ENCODE measurements at places on chromosomes 2 and 18. TPM values are rescaled to one million over a fixed set of nuclear protein-coding genes. Genes with fewer than 3 reads are reported as not detected.
A peak's percentile ranks its signal among the peaks of the same experiment; 100 is the strongest.

GRCh38 chr2:8096484-8096883, 585.4 kb upstream of the ID2 start:
- no peaks in the 10 kb centered on the region for H3K4me1 ChIP-seq
- H3K36me3 ChIP-seq = no peaks in the 10 kb centered on the region
- no peak for DNase-seq
- H3K27ac ChIP-seq = no peak overlapping the region
- H3K4me3 ChIP-seq = no peak overlapping the region

- H3K36me3 ChIP-seq = no peaks in the 10 kb centered on the region
- no peaks in the 10 kb centered on the region for H3K27me3 ChIP-seq
- H3K4me1 ChIP-seq = no peaks in the 10 kb centered on the region
- no peak overlapping the region for H3K27ac ChIP-seq
- H3K4me3 ChIP-seq = no peak overlapping the region
Observed at GRCh38 chr2:164675687-164676086, 54.4 kb upstream of the GRB14 start.

DNA sequence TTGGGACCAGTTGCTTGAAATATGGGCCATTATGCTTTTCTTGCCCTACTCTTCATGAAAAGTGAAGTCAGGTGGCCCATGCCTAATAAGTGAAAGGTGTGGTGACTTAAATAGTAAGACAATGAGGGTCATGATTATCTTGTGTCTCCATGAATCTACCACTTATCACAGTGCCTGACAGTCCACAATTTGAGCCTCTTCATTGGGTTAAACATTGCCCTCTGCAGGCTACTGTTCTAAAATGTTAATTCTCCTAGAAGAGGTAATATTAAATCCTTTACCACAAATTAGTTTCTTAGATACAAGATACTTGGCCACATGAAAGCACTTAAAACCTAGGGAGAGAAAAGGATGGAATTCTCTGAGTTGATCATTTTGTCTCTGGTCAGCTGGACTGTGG, 4.0 kb downstream of the EGR4 start:
- DNase-seq = no peak
- no peak overlapping the region for H3K4me3 ChIP-seq
- no peak overlapping the region for H3K27ac ChIP-seq
- peaks cover 21% of the 10 kb centered on the region for H3K27me3 ChIP-seq
- no peaks in the 10 kb centered on the region for H3K36me3 ChIP-seq
- H3K4me1 ChIP-seq = no peaks in the 10 kb centered on the region

The TWIST2 gene
- total RNA-seq = 199 TPM

GRCh38 chr18:55449412-55450140, 138.4 kb downstream of the TCF4 start:
- DNase-seq = no peak
- no peaks in the 10 kb centered on the region for H3K27me3 ChIP-seq
- no peaks in the 10 kb centered on the region for H3K4me1 ChIP-seq
- H3K27ac ChIP-seq = peak overlapping the region; percentile 5

- no peak for DNase-seq
- no peak overlapping the region for H3K27ac ChIP-seq
- no peak overlapping the region for H3K4me3 ChIP-seq
- no peaks in the 10 kb centered on the region for H3K36me3 ChIP-seq
Observed at GRCh38 chr18:9366126-9366714, 31.6 kb downstream of the TWSG1 start.

GRCh38 chr18:59501920-59502273, 142.8 kb upstream of the LMAN1 start:
- H3K27me3 ChIP-seq = no peaks in the 10 kb centered on the region
- H3K36me3 ChIP-seq = no peaks in the 10 kb centered on the region
- H3K4me1 ChIP-seq = no peaks in the 10 kb centered on the region
- H3K4me3 ChIP-seq = no peak overlapping the region

DNA sequence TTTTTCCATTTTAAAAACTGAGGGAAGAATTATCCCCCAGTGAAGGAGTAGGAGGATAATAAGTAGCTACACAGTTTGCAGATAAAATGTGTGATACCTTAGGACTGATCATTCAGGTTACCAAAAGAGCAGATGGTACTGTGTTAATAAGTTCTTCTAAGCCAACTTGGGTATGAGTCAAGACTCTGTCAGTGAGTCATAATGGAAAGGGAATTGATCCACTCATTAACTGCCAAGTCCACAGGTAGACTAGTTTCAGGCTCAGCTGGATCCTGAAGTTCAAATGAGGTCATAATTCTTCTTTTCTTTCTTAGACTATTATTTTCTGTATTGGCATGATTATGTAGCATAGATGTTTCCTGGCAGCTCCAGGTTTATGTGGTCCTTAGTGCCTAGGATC, 142.4 kb upstream of the ALPP start:
- no peak overlapping the region for H3K27ac ChIP-seq
- no peaks in the 10 kb centered on the region for H3K4me1 ChIP-seq
- no peak for DNase-seq

DNA sequence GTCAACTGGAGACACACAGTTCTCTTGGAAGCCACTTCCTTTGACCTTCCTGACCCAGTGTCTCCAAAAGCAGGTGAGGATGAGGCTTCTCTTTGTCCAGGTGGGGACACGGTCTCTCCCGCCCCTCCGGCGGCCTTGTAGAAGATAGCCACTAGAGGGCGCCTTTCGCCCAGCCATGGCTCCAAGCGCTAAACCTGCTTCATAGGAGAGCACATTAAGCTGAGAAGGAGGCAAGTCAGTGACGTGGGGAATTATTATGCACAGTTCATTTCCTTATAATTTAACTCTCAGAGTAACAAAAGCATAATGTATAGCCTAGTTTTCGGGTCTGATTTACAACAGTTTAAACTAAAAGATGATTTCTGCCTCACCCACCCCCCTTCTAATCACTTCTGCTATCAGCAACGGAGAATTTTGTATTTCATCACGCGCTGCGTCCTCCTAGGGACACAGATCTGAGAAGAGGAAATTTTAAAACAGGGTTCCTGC, 208.7 kb downstream of the ICOS start:
- no peaks in the 10 kb centered on the region for H3K27me3 ChIP-seq
- peak overlapping the region; percentile 3 for H3K27ac ChIP-seq
- no peaks in the 10 kb centered on the region for H3K4me1 ChIP-seq
- DNase-seq = peak; percentile 77

The M1AP gene
- 0.76 TPM for total RNA-seq

The NT5C1B gene
- not detected for total RNA-seq

The REG1B gene
- total RNA-seq = not detected

GRCh38 chr18:34483198-34483597, 226.9 kb upstream of the DTNA start:
- no peaks in the 10 kb centered on the region for H3K36me3 ChIP-seq
- no peaks in the 10 kb centered on the region for H3K4me1 ChIP-seq
- no peak overlapping the region for H3K4me3 ChIP-seq
- H3K27ac ChIP-seq = no peak overlapping the region

The ID2 gene
- total RNA-seq = 341 TPM

The ABCB11 gene
- not detected for total RNA-seq

The UGT1A9 gene
- not detected for total RNA-seq

GRCh38 chr18:3493501-3494244, 43.7 kb downstream of the TGIF1 start:
- H3K36me3 ChIP-seq = no peaks in the 10 kb centered on the region
- H3K27me3 ChIP-seq = no peaks in the 10 kb centered on the region
- H3K27ac ChIP-seq = no peak overlapping the region
- DNase-seq = no peak
- no peak overlapping the region for H3K4me3 ChIP-seq
- no peaks in the 10 kb centered on the region for H3K4me1 ChIP-seq

The DYNAP gene
- total RNA-seq = not detected

All from uterus (tissue), 4 donors.